A549 treated with Hydrocortisone at 1 μM for 4 hours (cell line): ENCODE measurements at places on chromosomes 3 and 15. TPM values are rescaled to one million over a fixed set of nuclear protein-coding genes. Genes with fewer than 3 reads are reported as not detected.

CHSY1 gene
- 20.3 to 33.9 TPM (median 24.8 TPM) in 5 replicates for total RNA-seq

C2CD4A gene
- total RNA-seq: 0.06 to 0.32 TPM (median 0.12 TPM) in 5 replicates

DBR1 gene
- 12.4 to 13.8 TPM (median 13.2 TPM) in 5 replicates for total RNA-seq

JMJD7 gene
- 3.2 to 4.6 TPM (median 3.4 TPM) in 5 replicates for total RNA-seq
